ENCODE measurements at places on chromosomes 11 and 22.

GRCh38 chr11:83456566-83456965 is 170.4 kb upstream of the CCDC90B start:
- no peak for DNase-seq

DNA sequence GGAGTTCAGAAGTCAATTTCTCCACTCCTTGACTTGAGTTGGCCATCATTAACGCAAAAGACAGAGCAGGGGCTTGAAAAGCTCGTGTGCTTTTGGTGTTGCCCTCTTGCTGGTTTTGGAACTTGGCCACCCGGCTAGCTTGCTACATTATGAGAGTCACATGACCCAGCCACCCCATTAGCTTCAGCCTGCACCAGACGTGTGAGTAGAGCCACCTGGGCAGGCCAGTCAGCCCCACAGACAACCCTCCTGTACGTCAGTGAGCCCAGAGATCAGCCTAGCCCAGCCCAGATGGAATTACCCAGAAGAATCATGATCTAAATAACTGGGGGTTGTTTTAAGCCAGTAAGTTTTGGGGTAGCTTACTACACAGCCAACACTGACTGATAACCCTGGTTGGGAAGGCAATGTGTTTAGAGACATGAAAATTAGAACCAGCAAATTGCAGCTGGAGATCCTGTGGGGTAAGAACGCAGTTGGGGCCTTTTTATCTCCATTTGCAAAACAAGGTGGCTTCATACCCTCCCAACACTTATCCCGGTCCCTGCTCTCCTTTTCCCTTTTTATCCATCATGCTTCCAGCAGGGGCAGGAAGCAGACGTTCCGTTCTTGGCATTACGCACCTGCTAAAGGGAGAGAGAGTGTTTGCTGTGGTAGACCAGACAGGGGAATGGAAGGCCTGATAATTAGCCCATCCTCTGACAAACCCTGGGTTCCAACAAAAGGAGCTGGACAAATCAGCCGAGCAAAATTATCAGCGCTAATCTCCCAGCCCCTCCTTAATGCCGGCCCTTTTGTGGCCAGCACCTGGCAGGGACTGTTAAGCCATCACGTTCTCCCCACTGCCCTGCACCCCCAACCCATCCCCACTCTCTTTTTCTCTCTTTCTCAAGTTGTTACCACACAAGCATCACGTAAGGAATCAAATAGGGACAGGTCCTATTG is 548.7 kb upstream of the CADM1 start:
- DNase-seq, result no peak

DNA sequence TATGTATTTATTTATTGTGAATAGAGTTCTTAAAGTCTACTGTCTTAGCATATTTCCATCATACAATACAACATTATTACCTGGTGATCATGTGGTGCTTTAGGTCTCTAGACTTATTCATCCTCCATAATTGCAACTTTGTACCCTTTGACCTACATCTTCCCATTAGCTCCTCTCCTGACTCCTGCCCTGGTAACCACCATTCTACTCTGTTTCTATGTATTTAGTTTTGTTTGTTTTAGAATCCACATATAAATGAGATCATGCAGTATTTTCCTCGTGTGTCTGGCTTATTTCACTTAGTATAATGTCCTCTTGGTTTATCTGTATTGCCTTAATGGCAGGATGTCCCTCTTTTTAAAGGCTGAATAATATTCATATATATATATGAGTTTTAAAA is 22.7 kb downstream of the NCAM1 start:
- no peak for DNase-seq

GRCh38 chr11:119087747-119088241 is 3.1 kb downstream of the HMBS start:
- DNase-seq, result no peak

DNA sequence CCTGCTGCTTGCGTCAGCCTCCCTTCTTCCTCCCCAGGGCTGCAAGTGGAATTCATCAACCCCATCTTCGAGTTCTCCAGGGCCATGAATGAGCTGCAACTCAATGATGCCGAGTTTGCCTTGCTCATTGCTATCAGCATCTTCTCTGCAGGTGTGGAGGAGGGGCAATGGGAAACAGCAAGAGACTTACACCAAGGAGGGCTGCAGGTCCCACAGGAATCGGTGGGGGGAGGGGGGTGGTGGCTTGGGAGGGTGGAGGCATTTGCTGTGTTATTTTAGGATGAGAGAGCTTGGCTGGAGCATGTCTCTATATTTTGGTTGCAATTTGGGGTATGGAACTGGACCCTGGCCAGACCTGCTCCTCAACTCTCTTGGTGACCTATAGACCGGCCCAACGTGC is 2.1 kb upstream of the MADD start:
- no peak for DNase-seq

DNA sequence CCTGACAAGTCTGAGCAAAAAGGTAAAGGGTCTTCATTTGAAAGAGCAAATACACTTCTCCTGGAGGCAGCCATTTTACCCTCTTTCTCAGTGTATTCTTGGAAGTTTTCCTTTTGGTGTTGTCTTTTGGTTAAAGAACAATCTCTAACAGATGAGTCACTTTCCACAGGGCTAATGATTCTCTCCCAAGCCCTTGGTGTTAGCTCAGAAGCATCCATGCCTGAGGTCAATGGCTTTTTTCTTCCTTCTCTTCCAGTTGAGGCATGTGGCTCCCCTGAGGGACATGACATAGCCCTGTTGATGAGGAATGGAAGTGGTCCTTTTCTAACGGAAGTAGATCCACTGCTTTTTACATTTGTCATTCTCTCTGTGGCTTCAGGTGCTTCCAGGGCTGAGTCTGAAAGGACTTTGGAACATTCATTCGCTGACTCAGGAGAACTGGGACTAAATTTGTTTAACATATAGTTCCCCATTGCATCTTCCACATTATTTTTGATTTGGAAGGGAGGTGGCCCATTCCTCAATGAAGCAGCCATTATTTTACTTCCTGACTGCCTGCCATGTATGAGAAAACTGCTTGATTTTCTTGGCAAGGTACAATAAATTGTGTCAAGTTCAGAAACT is 13.8 kb upstream of the POGLUT3 start:
- DNase-seq, result no peak

- no peak for DNase-seq
These were observed 42.1 kb downstream of the CLMP start for GRCh38 chr11:123152951-123153350.

DNA sequence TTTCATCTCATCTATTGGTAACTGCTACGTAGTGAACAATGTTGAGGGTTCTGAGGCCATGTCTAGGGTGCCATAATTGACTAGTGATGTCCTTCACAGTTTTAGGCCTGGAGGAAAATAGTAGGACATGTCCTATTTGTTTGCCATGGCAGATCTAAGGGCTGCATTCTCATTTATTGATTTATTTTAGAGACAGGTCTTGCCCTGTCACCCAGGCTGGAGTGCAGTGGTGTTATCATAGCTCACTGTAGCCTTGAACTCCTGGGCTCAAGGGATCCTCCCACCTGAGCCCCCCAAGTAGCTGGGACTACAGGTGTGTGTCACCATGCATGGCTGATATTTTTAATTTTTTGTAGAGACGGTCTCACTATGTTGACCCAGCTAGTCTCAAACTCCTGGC is 5.2 kb downstream of the CEP164 start:
- DNase-seq, result no peak

DNA sequence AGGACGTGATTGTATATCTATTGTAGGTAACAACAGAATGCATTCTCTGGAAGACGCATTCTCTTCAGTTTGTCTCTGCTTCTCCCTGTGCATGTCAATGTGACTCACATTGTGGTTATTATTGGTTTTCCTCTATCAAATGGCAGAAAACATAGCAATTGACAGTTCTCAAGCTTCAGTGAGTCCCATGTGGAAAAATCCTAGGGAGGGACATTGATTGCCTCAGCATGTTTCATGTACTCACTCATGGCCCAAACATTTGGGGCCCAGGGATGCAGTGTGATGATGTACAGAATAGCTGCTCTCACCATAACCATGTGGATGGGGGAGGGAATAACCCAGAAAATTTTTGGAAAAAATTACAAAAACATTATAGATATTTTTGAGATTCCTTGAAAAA is 9.3 kb upstream of the ARL14EP start:
- no peak for DNase-seq

- DNase-seq, result no peak
These were observed 7.7 kb upstream of the MMP12 start for GRCh38 chr11:102882389-102883024.

- DNase-seq, result no peak
These were observed 221.1 kb upstream of the NARS2 start for GRCh38 chr11:78795621-78796261.

- no peak for DNase-seq
These were observed 2.4 kb upstream of the SLC15A3 start for GRCh38 chr11:60954421-60954820.

- DNase-seq, result no peak
These were observed 8.8 kb downstream of the BMAL1 start for GRCh38 chr11:13286279-13286821.

GRCh38 chr11:56497010-56497409 is 5.8 kb upstream of the OR5M8 start:
- DNase-seq, result no peak

GRCh38 chr11:19502691-19503253 is 209.9 kb upstream of the NAV2 start:
- DNase-seq, result no peak

DNA sequence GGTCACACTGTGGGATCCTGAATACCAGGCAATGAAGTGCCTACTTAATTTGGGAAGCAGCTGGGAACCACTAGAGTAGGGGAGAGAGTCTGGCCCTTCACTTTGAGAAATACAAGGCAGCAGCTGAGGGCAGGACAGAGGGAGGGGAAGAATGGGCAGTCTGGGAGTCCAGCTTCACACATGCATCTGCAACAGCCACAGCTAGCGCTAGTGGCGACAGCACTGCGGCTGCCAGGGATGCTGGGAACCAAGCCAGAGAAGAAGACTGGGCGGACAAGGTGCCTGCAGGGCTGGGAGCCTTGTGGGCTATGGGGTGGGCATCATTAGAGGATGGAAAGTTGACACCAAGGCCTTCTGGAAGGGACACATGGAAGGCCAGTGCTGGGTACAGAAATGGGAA is 15.8 kb downstream of the SCUBE2 start:
- DNase-seq, result no peak

DNA sequence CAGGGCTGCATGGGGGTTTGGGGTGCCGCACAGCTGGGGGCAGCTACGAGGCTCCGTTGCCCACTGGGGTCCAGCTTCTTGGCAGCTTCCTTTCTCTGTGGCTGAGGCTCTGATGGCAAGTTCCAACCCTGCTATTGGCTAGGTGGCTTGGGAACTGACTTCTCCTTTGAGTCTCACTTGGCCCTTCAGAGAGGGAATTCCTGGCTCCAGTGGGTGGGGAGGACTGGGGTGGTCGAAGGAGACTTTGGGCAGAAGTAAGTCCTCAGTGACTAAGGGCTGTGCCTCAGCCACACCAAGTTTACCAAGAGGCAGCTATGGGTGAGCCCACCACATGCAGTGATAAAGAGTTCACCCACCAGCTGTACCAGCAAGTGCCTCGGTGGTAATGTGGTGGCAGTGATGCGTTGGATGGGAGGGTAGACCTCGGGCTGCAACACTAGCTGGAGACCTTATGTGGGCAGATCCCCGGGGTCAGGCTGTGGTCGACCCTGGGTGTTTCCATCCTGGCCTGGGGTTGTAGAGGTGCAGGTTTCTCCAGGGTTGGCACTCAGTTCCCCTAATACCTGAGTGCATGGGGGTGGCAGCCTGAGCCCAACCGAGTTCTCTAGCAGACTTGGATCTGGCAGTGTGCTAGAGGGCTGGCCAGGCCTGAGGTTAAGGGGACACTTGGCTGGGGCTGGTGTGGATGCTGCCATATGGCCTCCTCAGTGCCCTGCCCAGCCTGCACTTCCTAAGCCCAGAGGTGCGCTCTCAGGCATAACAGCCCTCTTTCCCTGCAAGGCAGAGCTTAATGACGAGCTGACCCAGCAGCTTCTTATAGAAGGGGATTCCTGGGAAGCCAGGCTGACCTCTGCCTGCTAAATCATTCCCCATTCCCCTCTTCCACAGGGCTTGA is 197.0 kb upstream of the CADM1 start:
- DNase-seq, result no peak

DNA sequence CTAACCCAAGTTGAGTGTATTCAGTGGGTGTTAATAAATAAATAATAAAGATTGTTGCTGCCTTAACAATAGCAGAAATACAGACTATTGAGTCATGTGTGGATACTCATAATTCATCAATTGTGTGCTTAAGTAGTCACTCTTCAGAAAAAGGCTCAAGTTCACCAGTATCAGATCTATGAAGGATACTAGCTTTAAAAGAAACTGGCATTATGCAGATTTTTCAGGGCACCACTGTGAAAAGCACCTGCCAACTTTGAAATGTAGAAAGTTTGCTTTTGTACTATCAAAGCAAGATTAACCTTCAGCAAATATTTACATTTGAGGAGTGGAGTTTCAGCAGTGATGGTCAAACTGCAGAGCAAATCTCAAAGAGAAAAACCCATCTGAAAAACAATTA is 20.1 kb upstream of the SYTL2 start:
- DNase-seq, result no peak

- no peak for DNase-seq
These were observed 82.1 kb downstream of the USP47 start for GRCh38 chr11:11923828-11924227.

DNA sequence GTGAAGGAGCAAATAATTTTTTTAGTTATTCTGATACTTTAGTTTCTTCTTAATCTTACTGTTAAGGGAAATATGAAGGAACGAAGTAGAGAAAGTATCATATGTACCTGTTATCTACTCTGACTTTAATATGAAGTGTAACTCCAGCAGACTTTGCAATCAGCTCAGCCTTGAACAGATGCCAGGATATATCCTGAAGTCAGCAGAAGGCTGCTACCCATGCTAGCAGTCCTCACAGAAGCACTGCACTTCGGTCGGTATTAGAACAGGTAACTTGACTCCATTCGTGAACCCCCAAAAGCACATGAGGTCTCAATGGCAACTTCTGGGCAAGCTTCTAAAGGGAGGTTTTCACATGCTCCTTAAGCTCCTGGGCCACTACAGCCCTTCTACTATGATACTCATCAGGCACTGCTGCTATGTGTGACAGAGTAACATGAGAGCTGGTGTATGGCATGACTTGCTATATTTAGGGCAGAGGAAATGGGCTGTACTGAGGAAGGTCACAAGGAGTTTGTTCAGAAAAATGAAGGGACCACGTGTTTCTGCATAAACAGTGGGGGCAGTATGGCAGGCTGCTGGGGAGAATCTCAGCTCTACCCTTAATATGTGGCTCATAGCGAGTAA is 344.1 kb downstream of the SOX6 start:
- no peak for DNase-seq

DNA sequence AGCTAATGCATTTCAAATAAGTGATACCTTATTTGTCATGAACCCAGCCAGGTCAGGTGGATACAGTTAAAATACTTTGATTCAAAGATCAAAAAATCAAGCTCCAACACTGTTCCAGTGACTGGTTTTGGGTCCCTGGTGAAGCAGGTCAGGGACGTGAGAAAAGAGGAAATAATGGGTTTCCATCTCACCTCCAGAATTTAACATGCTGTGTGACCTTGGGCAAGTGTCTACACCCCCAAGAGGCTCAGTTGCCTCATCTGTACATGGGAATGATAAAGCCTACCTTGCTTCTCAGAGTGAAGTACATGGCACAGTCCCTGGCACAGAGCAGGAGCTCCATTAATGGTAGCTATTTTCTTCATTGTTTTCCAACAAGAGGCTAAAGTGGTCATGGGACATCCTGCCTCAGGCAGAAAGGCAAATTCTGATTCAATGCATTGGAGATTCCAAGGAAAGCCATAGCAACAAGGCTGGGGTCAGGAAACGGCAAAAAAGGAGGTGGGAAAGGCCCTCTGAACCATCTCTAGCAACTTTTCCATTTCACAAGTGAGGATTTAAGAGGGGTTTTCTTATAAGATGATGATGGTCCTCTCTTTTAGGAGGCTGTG is 108.5 kb downstream of the CSNK2A3 start:
- DNase-seq, result no peak
